Inflammatory macrophage (primary cell): ENCODE measurements at places on chromosomes 2 and 18.

- no peak for DNase-seq
These were observed 43.6 kb downstream of the ADD2 start for GRCh38 chr2:70724366-70724765.

DNA sequence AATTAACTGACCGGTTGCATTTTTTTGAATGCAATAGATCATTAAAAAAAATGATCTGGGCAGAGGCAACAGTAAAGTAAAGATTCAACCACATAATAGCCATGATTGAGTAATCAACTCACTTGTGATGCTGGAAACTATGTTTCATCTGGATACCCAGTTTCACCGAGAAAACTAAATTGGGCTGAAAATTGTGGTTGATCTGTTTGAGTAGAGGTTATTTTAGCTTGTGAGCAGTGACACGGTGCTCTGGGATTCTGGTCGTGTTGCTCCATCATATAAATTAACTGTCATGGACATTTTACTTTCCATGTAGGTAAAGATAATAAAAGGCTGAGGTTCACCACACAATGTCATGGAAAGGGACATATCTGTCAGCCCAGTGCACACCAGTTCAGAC is 58.7 kb downstream of the CD226 start:
- DNase-seq = no peak

DNA sequence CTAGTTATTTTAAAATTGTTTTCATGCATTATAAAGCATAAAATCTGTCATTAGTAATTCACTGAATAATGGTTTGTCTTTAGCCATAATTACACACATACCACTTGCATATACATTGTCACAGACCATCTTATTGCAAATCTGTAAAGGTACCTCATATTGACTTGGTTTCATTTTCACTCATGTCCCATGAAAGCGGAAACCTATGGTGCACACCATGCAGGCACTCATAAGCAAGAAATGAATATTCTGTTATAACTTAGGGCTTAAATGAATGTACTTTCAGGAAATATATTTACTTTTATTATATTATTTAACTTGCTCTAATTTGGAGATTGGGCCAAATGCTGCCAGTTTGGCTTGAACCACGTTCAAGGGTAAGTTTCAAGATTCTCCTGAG is 29.2 kb upstream of the STK17B start:
- no peak for DNase-seq

DNA sequence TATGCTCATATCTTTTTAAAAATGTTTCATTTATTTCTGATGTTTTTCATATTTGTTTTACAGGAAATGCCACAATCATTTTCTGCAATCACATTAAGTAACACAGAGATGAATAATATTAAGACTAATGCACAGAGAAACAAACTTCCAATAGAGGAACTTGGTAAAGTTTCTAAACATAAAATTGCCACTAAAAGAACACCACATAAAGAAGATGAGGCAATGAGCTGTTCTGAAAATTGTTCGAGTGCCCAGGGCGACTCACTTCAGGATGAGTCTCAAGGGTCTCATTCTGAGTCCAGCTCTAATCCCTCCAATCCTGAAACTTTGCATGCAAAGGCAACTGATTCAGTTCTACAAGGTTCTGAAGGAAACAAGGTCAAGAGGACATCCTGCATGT is 70.4 kb downstream of the APLF start:
- DNase-seq = peak; percentile 85

DNA sequence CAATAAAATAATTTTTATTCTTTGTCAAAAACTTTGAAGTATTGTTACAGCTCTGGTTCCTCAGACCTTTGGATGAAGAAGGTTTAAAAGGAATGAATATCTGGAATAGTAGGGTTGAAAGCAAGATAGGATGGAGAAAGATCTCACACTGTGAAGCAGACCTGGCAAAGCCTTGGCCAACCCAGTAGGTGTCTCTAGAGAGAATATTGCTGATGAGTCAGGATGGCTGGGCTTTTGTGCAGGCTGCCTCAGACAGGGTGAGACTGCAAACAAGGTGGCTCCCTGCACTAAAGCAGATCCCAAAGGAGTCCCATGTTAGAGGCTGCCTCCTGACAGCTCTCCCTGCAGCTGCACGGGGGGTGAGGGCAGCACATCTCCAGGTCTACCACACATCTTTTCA is 226.0 kb upstream of the ITGA4 start:
- DNase-seq = no peak

DNA sequence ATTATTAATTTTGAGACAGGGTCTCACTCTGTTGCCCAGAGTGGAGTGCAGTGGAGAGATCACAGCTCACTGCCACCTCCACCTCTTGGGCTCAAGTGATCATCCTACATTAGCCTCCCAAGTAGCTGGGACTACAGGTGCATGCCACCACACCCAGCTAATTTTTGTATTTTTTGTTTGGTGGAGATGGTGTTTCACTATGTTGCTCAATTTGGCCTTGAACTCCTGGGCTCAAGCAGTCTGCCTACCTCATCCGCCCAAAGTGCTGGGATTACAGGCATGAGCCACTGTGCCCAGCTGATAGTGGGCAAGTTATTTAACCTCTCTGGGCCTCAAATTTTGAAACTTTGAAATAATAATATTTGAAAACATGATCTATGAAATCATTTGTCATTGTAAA is 26.5 kb downstream of the DCAF17 start:
- no peak for DNase-seq

DNA sequence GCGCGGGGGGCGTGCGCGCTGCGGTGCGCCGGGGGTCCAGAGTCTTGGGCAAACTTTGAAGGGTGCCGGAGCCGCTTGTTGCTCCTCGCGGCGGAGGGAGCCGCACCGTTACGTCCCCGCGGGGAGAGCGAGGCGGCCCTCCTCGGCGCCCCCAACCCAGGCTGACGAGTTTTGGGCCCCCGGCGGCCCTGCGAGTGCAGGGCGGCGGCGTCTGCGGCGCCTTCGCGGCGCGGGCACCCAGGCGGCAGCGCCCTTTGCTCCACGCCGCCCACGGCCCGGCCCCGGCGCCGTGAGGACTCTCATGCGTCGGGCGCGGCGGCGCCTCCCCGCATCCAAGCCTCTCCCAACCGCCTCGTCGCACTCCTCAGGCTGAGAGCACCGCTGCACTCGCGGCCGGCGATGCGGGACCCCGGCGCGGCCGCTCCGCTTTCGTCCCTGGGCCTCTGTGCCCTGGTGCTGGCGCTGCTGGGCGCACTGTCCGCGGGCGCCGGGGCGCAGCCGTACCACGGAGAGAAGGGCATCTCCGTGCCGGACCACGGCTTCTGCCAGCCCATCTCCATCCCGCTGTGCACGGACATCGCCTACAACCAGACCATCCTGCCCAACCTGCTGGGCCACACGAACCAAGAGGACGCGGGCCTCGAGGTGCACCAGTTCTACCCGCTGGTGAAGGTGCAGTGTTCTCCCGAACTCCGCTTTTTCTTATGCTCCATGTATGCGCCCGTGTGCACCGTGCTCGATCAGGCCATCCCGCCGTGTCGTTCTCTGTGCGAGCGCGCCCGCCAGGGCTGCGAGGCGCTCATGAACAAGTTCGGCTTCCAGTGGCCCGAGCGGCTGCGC is 814 bp downstream of the FZD7 start:
- DNase-seq = peak; percentile 14

GRCh38 chr2:69026026-69026425 is 13.0 kb downstream of the ANTXR1 start:
- DNase-seq = peak; percentile 71

- no peak for DNase-seq
These were observed 2.7 kb downstream of the LNPK start for GRCh38 chr2:175999283-175999819.
